GM20000 (cell line): ENCODE measurements at places on chromosomes 7 and 10.

DNA sequence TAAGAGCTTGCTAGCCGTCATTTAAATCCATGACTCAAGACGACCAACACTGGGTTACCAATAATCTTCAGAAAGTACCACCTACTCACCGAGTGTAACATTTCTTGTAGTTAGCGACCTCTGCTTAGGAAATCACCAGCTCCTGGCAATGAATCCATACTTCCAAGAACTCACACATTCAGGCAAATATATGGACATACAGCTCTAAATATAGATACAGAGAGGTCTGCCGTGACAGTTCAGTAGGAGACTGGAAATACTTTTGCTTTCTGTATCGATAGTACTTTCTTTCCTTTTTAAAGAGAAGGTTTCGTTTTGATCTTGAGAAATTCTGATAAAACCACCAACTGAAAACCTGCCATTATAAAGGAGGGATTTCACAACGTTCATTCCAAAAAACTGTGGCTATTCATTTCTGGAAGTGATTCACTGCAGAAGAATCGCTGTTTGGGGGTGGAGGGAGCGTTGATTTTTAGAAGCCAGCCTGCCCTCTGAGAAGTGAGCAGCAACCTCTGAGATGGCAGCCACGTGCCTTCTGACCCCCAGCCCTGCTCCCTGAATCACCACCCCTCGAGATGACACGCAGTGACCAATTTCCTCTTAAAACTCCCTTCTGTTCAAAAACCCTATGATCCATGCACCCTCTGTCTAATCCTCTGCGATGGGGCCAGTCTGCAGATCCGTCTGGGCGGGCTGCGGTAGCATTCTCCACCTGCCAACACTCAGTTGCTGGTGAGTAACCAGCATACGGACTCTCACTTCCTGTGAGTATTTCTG, 179.0 kb upstream of the KLF14 start:
- peak; percentile 68 for DNase-seq

- no peak for DNase-seq
These were observed 6.2 kb downstream of the GPRIN2 start for GRCh38 chr10:46550076-46550790.

GRCh38 chr7:40815022-40815421, 680.2 kb downstream of the SUGCT start:
- no peak for DNase-seq

DNA sequence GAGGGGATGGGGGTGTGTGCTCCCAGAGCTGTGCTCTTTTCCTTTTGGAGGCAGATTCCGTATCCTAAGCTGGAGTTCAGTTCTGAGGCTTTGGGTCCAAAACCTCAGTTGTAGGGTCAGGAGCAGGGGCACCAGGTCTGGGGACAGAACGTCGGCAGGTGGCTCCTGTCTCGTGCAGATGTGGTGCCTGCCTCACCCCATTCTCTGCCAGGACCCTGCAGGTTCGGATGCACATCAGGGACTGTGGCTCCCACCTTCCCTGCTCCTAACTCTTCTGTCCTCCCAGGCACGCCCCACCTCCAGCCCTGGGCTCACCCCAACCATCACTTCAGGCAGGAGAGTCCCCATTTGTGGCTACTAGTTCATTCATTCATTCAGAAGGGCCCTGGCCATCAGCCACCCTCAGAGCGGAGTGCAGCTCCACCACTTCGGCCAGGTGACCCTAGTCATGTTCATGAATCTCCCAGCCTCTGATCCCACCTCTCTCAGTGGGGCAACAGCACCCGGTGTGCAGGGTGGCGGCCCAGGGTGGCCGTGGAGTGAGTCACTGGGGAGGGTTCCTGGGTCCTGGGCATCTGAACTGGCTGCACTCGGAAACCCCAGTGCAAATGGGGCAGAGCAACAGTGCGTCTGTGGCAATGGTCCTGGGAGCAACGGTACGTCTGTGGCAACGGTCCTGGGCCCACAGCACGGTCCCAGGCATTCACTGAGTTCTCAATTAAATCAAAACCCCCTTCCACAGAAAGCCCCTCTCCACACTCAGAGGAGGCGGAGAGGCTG, 100.8 kb upstream of the FAM20C start:
- no peak for DNase-seq

DNA sequence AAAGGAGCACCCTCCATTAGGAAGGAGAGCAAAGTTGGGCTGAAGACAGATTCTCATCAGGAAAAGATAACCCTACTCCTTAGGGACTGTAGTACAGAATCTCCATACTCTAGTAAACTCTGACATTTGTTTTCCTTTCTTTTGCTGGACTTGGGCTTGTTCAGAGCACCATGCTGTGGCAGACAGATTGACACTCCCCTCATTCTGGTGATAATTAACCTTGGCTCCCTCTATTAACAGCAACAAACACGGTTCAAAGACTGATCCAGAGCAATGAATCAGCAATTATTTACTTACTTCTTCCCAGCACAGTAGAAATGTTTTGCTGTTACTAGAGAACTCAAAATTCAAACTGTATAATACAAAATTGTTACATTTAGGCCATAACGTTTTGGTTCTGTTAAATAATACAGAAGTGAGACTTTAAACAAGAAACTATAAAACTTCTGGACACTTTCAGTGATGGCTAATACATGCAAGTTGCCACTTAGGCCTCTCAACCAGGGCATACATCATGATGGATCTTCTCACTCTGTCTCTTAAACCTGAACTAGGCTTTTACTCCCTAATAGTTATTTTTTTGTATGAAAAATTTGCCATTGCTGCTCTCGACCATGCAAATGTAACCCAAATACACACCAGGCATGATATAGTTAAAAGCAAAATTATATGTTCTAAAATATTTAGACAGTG, 639.0 kb downstream of the IPMK start:
- no peak for DNase-seq

GRCh38 chr7:3961857-3962503, 660.9 kb downstream of the SDK1 start:
- DNase-seq = no peak

- DNase-seq = peak; percentile 51
These were observed 62.5 kb downstream of the MKI67 start for GRCh38 chr10:128063736-128064107.

DNA sequence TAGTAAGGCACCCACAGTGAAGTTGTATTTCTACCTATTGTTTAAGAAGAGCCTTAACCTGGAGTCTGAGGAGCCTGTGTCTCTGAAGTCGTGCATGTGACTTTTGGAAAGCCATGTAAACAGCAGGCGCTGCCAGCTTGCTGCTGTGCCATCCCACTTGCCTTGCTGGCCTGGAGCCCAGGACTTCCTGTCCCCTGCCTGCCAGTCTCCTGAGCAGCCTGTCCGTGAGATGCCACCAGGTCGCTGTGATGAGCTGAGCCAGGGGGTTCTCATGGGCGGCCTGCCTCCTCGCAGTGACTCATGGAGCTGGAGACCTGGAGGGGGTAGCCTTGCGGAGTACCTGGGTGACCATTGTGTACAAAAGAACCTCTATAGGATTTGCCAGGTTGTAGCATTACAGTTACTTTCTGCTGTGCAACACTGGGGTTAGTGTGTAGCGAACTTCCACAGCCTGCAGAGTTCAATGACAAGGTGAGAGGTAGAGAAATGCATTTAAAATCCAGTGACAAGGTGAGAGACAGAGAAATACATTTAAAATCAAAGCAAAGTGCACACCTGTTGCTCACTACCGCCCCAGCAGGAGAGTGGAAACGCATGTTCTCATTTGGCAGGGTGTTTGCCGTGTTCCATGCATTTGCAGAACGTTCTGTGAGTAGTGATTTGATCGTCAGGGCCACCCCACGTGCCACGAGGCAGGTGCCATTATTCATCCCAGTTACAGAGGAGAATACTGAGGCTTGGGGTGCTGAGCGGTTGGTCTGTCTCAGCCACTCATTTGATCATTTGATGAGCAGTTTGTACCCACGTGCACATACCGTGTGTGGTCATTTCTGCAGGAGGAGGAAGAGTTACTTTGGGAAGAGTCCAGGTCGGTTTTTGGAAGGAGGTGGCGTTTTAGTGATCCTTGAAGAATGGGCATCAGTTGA, 36.6 kb upstream of the BHLHA15 start:
- no peak for DNase-seq

- DNase-seq = peak; percentile 99
These were observed 843 bp upstream of the GATA3 start for GRCh38 chr10:8053446-8054243.
